ENCODE measurements at places on chromosomes 4 and X.

- DNase-seq = no peak
Observed at GRCh38 chr4:151468715-151469696, 60.0 kb downstream of the FHIP1A start.

DNA sequence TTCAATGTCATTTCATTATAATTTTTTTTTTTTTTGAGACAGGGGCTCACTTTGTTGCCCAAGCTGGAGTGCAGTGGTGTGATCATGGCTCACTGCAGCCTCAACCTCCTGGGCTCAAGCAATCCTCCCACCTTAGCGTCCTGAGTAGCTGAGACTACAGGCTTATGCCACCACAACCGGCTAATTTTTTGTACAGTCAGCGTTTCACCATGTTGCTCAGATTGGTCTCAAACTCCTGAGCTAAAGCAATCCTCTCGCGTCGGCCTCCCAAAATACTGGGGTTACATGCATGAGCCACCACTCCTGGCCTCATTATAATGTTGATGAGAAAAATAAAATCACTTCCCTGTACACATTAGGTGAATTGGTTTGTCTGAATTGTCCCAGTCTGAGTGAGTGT is 16.9 kb downstream of the TAF7L start:
- no peak for DNase-seq

DNA sequence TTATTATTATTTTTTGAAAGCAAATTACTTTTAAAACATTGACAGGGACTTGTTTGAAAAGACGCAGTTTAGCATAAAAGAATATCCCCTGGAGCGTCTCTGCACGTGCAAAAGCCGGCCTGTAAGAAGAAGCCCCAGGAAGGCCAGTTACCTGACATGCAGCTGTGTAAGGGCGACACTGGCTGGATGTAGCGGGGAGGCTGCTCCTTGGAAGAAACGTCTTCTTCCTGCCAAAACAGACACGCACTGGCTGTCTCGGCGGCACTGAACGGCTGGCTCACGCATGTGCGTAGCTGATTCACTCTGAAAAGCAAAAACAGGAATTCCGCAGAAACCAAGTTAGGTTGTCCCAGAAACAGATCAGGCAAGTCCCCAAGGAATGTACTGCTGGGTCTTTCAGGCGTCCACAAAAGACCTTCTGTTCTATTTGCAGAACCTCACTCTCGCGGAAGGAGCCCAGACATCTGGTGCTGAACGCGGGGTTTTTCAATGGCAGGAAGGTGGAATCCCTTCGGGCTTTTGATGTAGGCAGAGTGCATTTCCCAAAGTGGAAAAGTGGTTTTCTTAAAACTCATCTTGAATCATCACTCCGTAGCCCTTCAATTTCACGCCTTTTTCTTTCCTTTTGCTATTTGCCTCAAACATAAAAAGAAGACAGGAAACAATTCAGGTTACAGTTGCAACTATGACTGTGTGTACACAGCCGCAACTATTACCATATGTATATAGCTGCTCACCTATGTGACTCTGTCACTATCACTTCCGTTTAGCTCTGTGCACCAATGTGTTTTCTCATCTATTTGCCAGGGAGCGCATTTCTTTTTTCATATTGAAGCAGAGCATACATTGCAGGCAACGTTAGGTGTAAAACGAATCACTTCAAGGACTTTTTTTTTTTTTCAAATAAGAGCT is 38.1 kb upstream of the ARSH start:
- DNase-seq = no peak

GRCh38 chr4:147117431-147117830 is 171.8 kb upstream of the TTC29 start:
- DNase-seq = no peak

GRCh38 chr4:121728066-121728465 is 31.3 kb upstream of the ANXA5 start:
- no peak for DNase-seq

- DNase-seq = no peak
Observed at GRCh38 chr4:110492522-110492921, 16.6 kb downstream of the ENPEP start.

DNA sequence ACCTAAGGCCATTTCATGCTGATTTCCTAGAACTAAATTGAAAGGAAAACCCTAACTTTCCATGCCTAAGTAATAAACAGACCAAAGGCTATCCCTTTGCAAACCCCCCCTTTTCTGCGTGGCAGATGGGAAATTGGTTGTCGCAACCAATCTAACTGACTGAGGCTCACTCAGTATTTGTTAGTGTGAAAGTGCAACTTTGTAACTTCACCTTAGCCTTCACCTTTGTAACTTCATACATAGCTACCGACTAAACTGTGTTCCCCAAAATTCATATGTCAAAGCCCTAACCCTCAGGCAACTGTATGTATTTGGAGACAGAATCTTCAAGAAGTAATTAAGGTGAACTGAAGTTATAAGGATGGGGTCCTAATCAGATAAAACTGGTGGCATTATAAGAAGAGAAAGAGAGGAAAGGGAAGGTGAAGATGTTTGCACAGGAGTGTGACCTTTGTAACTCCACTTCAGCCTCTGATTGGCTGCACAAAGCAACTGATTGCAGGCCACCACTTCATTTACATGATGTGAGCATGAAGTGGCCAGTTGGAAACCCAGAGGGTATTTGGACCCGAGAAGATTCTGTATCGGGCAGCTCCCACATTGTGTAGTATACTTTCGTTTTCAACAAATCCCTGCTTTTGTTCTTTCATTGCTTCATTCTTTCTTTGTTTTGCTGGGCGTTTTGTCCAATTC is 4.9 kb upstream of the TMEM33 start:
- no peak for DNase-seq

GRCh38 chrX:103562801-103563200 is 22.5 kb upstream of the TCEAL4 start:
- DNase-seq = no peak

- DNase-seq = no peak
Observed at GRCh38 chrX:22952010-22952409, 47.8 kb upstream of the DDX53 start.

- peak; percentile 25 for DNase-seq
Observed at GRCh38 chr4:6668391-6668790, 25.3 kb upstream of the S100P start.

- peak; percentile 62 for DNase-seq
Observed at GRCh38 chrX:8364369-8365141, 100.1 kb upstream of the VCX3B start.

GRCh38 chrX:100076031-100076430 is 334.0 kb downstream of the PCDH19 start:
- DNase-seq = no peak

DNA sequence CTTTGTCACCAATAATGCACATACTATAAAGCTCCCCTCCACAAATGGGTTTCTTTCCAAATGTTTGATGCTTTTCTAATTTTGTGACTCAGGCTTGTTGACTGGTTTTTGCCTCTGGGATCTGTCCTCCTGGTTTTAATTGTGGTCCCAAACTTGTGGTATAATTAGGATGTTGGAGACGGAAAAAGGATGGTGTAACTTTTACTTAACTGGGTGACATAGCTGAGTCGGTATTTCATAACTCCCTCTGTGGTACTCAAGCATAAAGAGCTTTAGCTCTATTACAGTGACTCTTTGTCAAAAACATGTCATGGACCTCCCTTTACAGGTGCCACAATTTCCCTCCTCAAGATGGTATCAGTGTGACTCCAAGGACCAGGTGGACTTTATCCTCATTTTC is 119.7 kb upstream of the RBPJ start:
- no peak for DNase-seq

- DNase-seq = peak; percentile 11
Observed at GRCh38 chr4:109562457-109563239, 2.6 kb downstream of the MCUB start.
